Myocyte (in vitro differentiated cells): ENCODE measurements at places on chromosomes 7 and 10.

DNA sequence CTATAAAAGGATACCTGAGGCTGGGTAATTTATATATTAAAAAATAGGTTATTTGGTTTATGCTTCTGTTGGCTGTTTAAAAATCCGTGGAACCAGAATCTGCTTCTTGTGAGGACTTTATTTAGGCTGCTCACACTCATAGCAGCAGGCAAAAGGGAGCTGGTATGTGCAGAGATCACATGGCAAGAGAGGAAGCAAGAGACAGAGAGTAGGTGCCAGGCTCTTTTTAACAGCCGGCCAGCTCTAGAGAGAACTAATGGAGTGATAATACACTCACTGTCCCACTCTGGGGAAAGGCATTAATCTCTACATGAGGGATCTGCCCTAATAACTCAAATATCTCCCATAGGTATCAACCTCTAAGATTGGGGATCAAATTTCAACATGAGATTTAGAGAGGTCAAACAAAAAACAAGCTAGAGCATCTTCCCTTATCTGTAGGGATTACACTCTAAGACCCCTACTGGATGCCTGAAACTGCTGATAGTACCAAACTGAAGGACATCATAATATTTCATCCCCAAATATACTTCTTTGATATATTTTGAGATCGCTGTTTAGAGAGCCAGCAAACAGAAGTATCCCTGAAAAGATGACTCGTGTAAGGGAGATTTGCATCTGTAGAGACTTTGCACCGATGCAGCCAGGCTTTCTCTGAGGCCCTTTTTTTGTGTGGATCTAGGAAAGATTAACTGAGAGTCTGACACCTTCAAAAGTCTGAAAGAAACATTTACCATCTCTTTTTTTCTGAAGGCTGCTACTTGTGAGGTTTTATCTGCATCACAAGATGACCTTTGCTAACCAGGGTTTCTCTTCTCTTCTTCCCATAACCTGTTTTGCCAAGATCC, 717.0 kb upstream of the MBL2 start:
- no peak for DNase-seq

GRCh38 chr7:28784171-28784902, 173.8 kb downstream of the TRIL start:
- peak; percentile 56 for DNase-seq

GRCh38 chr10:103975169-103975568, 8.2 kb downstream of the SLK start:
- peak; percentile 16 for DNase-seq

DNA sequence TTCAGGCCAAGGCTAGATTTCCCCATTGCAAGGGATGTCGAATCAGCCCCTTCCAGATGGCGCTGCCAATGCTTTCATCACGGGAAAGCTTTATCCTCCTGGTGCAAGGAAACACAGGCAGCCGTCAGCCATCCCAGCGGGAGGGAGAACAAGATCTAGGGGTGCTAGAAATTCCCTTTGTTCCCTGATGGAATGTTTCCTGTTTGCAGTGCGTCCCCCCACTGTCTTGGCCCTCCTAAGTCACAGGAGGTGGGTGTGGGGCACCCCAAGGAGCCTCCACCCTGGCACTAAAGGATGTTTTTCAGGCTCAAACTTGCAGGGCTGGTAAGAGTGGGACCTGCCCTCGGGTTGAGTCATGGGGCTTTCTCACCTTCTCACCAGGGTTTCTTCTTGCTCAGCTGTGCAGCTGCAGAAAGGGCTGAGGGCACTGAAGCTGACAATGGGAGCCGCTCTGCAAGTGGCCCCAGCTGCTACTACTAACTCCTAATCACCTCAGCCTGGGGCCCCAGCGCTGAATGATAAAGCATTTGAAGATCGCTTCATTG, 103.6 kb downstream of the PRPF18 start:
- DNase-seq, result no peak

GRCh38 chr10:24639124-24639523, 84.6 kb downstream of the ARHGAP21 start:
- no peak for DNase-seq

- no peak for DNase-seq
Observed at GRCh38 chr7:151662251-151662826, 142.6 kb upstream of the RHEB start.

DNA sequence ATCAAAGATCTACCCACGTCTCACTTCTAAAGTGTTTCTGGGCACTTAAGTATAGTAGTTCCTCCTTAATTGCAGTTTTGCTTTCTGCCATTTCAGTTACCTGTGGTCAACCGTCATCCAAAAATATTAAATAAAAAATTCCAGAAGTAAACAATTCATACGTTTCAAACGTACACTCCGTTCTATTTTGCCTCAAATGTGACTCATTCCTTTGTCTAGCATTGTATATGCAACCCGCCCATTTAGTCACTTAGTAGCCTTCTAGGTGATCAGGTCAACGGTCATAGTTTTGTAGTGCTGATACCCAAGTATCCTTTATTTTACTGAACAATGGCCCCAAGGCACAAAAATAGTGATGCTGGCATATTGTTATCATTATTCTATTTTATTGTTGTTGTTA, 33.8 kb downstream of the HGF start:
- no peak for DNase-seq

GRCh38 chr10:81095238-81095637, 557.5 kb downstream of the SH2D4B start:
- no peak for DNase-seq

DNA sequence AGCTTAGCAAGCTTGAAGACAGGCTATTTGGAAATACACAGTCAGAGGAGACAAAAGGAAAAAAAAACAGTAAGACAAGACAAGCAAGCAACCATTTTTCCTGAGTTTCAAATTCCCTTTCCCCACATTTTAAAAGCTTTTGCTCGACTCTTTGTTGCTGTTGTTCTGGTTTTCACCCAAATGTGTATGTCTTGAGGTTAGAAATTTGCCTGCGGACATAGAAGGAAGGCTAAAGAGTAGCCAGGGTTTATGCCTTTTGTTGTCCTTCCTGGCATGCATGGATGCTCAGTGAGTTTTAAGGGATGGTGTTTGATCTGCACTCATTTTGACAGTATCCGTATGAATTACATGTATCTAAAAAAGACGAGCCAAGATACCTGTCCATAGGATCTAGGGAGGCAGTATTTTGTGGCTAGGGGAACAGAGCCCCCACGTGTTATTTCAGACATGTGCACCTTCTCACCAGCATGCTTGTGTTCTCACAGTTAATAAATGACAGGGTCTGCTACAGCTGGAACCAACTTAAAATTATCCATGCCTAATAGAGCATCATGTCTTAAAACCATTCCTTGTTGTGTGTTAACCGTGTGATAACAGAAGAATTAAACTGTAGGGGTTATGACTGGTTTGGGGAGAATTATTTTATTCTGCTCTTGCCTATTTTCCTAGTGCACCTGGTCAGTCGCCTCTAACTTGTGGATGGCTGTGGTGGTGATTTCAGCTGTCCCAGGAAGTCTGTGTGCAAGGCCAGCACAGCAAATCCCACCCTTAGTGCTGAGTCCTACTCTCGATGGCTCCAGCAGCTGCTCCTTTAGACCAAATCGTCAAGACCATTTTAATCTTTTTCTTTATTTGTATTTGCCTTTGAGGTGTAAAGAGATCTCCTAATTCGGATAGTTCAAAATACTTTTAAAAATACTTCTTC, 9.1 kb downstream of the WIPF3 start:
- peak; percentile 78 for DNase-seq

GRCh38 chr7:154776350-154776749, 226.6 kb downstream of the PAXIP1 start:
- DNase-seq, result no peak

GRCh38 chr7:131895541-131896164, 339.2 kb upstream of the PODXL start:
- DNase-seq, result no peak

DNA sequence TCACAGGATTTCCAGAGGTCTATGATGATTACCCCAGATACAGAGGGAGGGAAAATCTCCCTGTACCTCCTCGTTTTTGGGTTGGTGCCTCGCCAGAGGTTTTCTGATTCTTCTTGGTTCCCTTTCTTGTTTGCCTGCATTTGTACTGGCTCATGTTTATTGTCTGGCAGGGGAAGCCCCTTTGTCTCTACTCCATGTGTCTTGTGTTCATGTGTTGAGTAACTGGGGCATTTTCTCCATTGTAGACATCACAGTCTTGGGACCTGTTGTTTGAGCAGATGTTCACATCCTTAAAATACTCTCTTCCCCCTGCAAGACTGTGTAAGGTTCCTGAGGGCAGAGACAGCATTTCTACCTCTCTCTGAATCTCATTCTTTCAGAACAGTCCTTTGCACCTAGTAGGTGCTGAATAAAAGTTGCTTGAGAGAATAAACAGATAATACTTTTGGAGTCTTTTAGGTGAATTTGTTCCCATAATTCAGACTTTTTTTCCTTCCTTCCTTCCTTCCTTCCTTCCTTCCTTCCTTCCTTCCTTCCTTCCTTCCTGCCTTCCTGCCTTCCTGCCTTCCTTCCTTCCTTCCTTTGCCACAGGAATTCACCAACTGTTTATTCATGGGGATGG, 25.1 kb downstream of the CDK14 start:
- DNase-seq, result no peak

GRCh38 chr10:6119962-6120361, 31.1 kb downstream of the RBM17 start:
- DNase-seq, result no peak
